A549 (cell line): ENCODE measurements at places on chromosomes 4 and X. TPM values are rescaled to one million over a fixed set of nuclear protein-coding genes. Genes with fewer than 3 reads are reported as not detected.

- DNase-seq, result no peak
Measured at GRCh38 chr4:71518283-71518989, 179.6 kb downstream of the SLC4A4 start.

DNA sequence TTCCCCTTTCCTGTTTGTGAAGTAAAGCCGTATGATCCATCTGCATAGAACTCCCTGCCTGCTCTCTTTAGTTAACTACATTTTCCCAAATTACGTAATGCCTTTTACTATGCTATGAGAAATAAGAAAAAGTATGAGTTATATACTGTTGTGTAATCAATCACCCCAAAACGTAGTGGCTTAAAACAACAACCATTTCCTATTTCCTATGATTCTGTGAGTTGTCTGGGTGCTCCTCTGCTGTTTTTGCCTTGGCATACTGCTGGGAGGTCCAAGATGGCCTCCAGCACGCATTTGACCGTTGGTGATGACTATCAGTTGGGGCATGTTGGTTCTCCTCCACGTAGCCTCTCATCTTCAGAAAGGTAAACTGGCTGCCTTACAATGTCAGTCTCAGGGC lies 39.8 kb downstream of the BBS12 start:
- DNase-seq, result no peak

DNA sequence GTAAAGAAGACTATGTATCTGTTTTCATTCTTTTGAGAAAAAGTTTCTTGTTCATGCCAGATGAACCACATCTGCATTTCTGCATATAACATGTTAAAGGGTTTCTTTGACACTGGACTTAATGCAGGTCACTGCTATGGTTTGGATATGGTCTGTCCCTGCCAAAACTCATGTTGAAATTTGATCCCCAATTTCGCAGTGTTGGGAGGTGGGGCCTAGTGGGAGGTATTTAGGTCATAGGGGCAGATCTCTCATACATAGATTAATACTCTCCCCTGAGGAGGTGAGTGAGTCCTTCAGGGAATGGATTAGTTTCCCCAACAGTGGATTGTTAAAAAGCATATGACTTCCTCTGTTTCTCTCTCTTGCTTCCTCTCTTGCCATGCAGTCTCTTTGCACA lies 45.9 kb upstream of the TMEM33 start:
- no peak for DNase-seq

DNA sequence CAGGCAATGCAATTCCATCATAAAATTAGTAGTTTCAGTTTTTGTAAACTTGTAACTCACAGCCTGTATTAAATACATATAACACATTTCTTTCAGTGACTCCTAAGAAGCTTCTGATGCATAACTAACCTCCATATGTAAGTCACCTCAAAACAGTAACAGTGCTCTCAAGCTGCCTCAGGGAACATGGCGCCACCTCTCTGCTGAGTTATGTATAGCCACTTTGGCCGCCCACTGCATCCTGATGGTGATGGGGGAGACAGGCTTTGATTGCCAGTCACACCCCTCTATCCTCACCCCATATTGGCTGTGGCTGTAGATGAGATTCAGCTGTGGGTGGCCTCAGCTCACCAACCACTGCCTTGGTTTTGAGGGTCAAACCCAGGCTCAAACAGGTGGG lies 54.3 kb downstream of the LRBA start:
- DNase-seq, result peak; percentile 53

F8A3 gene
- polyA plus RNA-seq, result 1.4 to 1.9 TPM (median 1.7 TPM) in 3 replicates
